ENCODE measurements at places on chromosomes 2 and 18.
A peak's percentile ranks its signal among the peaks of the same experiment; 100 is the strongest.

GRCh38 chr2:100778637-100779450 lies 41.1 kb upstream of the NPAS2 start:
- no peak for DNase-seq

GRCh38 chr2:111157071-111157661 lies 36.5 kb downstream of the BCL2L11 start:
- no peak for DNase-seq

- DNase-seq: no peak
Observed at GRCh38 chr2:239578381-239578780, 177.6 kb upstream of the HDAC4 start.

DNA sequence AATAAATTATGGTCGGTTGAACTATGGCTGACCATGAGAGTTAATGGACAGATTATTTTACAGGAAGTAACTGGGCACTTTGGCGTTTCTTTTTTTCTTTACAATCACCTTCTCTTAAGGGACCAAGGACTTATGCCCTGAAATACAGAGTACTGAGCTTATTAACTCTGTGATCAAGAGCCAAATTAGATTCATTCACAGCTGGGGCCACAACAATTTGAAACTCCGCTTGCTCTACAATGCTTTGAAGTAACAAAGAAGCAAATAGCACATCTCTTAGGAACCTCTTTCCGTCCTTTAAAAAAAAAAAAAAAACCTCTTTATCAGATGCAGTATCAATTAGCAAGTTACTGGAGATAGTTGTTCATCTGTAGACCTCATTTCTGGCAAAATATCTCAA lies 112.0 kb downstream of the LYPD6 start:
- no peak for DNase-seq

- DNase-seq: no peak
Observed at GRCh38 chr2:192070099-192070498, 124.6 kb downstream of the TMEFF2 start.

- DNase-seq: no peak
Observed at GRCh38 chr18:66511792-66512191, 92.1 kb downstream of the CDH19 start.

DNA sequence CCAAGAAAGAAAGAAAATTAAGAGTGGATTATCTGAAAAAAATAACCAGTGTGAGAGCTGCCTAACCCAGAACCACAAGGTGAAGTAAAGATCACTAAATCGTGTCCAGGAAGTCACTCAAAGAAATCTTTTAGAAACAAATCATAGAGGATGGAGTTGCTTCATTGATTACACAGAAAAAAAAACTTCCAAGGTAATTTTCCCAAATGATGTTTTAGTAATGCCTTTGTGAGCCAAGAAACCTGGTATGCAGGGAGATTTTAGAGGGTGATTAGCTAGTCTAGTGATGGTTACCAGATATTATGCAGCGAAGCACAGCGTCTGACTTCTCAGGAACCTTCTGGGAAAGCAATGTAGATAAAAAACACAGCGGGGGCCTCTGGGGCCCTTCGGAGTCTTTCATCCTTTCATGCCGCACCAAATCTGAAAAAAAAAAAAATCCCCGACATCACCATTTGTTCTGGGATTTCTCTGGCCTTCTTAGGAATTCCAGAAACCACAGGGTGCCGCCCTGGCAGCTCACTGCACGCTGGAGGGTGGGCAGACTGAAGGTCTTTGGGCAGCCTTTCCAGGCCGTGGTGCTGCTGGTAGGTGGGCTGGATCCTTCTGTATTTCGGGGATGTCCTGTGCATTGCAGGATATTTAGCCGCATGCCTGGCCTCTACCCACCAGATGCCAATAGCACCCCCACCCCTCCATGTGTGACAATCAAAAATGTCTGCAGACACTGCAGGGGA lies 17.3 kb downstream of the ALPK2 start:
- no peak for DNase-seq

- no peak for DNase-seq
Observed at GRCh38 chr2:29544917-29545316, 376.5 kb downstream of the ALK start.

GRCh38 chr2:157803476-157803875 lies 72.7 kb downstream of the ACVR1 start:
- DNase-seq: no peak

- no peak for DNase-seq
Observed at GRCh38 chr18:62282188-62282629, 42.9 kb upstream of the TNFRSF11A start.

DNA sequence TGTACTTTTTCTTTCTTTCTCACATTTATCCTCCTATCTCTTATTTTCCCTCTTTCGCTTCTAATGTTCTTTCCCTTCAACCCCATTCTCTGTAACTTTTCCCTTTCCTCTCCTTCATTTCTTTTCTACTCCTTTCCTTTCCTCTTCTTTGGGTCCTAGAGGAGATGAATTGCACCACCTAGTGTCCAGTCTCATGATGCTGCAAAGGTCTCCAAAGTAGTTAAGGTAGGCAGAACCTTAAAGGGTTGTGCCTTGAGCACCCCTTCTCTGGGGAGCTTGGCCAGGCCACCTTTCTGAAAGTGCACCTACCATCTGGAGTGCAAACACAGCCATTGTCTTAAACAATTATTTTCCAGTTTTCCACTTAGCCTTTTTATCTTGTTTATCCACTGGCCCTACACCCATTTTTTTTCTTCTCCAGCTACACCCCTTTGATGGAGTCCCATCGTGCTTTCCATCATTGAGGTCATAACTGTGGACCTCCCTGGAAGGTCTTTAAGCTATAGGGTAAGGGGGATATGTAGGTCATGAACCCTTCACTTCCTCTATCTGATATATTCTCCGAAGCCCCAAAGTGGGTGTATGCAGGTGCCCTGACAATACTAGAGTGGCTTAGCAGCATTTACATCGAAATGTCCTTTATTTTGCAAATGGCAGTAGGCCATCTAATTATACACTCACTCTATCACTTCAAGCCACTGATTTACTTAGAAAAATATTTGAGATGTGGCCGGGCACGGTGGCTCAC lies 155.9 kb downstream of the ESCO1 start:
- DNase-seq: peak; percentile 42

DNA sequence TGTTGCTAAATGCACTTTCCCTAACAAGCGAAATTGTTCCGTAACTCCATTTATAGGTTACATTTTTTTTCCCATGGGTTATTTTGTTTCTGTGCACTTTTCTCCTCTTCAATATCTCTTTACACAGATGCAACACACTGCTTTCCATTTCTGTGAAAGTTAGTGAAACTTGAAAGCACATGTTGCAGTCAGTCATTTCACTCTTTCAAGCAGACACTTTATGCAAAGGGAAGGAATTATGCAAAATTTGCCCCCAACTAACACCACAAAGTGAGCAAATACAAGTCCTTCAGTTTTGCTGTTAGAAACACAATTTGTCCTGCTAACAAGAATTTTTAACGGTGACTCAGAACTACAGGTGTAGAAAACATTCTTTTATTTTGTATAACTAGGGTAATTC lies 124.8 kb downstream of the PTH2R start:
- DNase-seq: no peak

DNA sequence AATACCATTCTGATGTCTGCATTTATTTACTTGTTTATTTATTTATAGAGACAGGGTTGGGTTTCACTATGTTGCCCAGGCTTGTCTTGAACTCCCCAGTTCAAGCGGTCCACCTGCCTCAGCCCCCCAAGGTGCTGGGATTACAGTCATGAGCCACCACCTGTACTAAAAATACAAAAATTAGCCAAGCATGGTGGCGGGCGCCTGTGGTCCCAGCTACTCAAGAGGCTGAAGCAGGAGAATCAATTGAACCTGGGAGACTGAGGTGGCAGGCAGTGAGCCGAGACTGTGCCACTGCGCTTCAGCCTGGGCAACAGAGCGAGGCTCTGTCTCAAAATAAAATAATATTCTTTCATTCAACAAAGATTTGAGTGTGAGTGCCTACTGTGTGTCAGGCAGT lies 2.0 kb upstream of the ATP8B1 start:
- DNase-seq: no peak

DNA sequence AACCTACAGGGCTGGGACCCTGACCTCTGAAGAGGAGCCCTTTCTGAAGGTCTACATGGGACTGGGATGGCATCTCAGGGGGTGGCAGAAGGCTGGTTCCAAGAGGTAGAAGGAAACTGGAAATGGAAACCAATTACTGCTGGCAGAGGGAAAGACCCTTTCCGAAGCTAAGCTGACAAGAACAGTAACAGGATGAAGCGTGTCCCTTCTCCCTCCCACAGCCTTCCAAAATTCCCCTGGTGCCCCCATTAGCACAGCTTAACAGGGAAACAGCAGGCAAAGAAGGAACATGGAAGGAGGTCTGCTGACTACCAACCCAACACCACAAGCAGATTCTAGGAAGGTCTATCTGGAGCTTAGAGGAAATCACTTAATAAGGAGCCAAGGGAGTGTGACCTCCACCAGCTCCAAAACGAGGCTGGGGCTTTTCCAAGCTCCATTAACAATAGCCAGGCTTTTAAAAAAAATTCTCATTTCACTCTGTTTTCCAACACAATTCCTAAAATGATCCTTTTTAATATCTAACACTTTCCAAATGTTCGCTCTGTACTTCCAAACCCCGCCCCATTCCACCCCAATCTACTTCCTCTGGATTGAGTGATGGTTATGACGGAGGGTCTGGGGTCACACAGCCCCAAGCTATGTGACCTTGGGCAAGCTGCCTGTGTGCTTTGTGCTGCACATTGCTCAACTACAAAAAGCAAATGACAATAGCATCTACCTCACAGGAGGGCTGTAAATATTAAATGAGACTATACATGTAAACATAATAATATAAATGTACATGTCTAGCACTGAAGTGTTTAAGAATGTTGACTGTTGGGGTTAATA lies 55.2 kb downstream of the STK39 start:
- no peak for DNase-seq

GRCh38 chr18:7585276-7585670 lies 18.2 kb downstream of the PTPRM start:
- DNase-seq: no peak

DNA sequence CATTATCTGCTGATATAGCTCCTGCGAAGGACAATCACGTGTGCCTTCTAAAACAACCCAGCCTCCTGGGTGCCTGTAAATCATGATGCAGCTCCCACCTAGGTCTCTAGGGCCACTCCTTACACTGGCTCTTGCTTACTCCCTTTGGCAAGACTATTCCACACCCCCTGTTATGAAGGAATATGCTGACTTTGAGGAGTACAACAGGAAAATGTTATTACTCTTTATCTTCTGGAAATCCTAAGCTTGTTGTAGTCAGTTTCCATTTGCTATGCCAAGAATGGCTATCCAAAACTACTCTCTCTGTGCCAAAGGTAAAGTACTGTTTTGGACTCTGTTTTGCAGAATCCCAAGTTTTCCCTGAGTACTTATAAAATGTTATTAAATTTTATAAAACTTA lies 7.7 kb downstream of the SGO2 start:
- no peak for DNase-seq

GRCh38 chr2:201363857-201364560 lies 6.9 kb upstream of the FLACC1 start:
- DNase-seq: peak; percentile 22

- DNase-seq: no peak
Observed at GRCh38 chr18:31931163-31931885, 11.6 kb downstream of the TRAPPC8 start.

- DNase-seq: no peak
Observed at GRCh38 chr2:181885096-181885495, 6.4 kb upstream of the ITPRID2 start.

DNA sequence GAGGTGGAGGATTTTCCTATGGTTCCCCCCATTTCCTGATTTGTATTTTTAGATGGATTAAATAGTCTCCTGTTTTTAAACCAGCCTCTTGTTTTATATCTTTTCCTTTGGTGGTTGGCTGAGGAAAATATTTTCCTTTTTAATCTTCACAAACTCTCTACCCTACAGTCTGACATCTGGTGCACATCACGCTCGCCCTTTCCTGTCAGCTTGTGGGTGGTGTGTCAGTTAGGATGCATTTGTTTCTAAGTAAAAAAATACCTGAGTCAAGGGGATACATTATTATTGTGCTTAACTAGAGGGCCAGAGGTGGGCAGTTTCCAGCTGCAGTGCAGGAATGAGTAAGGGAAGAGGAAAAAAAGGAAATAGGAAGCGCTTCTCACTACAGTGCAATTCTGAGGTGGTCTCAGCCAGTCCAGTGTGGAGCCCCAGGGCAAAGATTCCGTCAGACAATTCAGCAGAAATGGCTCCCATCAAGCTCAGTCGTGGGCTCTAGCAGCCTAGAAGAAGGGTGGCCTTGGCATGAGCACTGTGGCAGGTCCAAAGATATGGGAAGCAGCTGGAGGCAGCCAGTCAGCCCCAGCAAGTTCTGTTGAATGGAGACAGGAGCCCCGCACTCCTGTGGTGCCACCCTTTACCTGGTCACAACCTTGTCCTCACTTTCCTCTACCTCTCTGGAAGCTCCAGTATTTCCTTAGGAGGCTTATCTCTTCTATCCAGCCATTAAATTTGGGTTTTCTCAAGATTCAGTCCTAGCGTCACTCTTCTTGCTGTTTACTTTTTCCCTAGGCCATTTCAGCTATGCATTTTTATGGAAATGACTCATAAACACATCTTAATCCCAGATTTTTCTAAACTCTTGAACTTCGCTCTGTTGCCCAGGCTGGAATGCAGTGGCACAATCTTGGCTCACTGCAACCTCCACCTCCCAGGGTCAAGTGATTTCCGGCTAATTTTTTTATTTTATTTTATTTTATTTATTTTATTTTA lies 18.5 kb downstream of the SFTPB start:
- DNase-seq: no peak

DNA sequence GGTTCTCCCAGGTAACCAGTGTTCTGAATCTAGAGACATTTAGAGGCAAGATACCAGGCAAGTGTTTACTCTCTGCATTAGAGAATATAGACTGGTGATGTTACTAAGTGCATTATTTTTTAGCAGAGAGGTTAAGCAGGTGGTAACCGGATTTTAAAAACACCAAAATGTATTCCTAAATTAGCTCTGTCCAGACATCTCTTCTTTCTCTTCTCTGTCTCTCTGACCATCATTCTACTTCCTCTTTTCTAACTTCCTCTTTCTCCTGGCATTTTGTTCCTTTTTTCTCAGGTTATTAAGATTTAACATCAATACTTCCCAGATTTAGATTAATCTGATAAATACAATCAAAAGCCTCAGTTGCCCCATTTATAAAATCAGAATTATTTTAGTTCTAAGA lies 31.7 kb upstream of the DYNC1I2 start:
- DNase-seq: no peak

- DNase-seq: no peak
Observed at GRCh38 chr2:17901246-17901645, 22.8 kb downstream of the KCNS3 start.

GRCh38 chr2:60516383-60516811 lies 37.1 kb downstream of the BCL11A start:
- DNase-seq: no peak

GRCh38 chr2:159933040-159933726 lies 129.2 kb downstream of the PLA2R1 start:
- DNase-seq: no peak

- peak; percentile 45 for DNase-seq
Observed at GRCh38 chr2:161237392-161238264, 70.6 kb upstream of the PSMD14 start.

- no peak for DNase-seq
Observed at GRCh38 chr2:88832311-88832991, 141.0 kb downstream of the RPIA start.

DNA sequence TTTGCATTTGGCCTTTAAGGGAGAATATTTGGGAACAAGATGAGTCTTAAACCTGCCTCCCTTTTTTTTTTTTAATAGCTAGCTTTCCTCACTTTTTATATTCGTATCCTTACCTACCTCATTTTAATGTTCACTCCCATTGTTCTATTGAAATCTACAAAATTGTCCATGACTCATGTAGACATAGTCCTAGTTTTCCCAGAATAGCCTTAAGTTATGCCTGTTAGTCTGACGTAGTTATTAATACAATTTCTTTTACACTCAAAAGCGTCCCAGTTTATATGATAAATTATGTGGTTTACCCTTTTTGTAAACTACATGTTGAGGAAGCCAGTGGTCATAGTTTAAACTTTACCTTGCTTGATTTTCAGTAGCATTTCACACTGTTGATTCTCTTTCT lies 73.4 kb downstream of the UBR3 start:
- no peak for DNase-seq
